A549 treated with DMSO at 1 μM for 4 hours (cell line): ENCODE measurements at places on chromosomes 4 and X. TPM values are rescaled to one million over a fixed set of nuclear protein-coding genes. Genes with fewer than 3 reads are reported as not detected.

The ODAPH gene
- total RNA-seq: 0.16 to 0.23 TPM (median 0.21 TPM) in 4 of 5 replicates, not detected in the other

The PFKFB1 gene
- total RNA-seq: 0.06 to 0.11 TPM (median 0.09 TPM) in 3 of 5 replicates, not detected in the others

The TBC1D9 gene
- total RNA-seq: 6.8 to 8.8 TPM (median 8.7 TPM) in 5 replicates

The TMEM35A gene
- total RNA-seq: not detected in 5 replicates

The IL9R gene
- 0.09 to 0.19 TPM (median 0.10 TPM) in 5 replicates for total RNA-seq
